ENCODE measurements at places on chromosomes 5 and 9.

DNA sequence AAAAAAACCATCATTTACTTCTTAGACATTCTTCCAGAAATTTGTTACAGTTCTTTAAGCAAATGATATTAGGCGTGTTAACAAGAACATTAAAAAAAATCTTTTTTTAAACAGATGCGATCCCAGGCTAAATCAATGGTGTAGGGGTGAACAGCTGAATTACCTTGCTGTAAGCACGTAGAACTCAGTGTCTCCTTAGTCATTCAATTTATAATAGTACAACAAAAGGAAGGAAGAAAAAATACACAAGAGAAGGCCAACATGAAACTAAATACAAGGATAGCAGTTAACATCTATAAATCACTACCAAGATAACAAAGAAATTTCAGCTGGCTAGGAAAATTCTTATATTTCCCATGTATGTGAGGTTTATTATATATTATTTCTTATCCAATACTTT is 35.4 kb downstream of the AGXT2 start:
- no peak for DNase-seq

DNA sequence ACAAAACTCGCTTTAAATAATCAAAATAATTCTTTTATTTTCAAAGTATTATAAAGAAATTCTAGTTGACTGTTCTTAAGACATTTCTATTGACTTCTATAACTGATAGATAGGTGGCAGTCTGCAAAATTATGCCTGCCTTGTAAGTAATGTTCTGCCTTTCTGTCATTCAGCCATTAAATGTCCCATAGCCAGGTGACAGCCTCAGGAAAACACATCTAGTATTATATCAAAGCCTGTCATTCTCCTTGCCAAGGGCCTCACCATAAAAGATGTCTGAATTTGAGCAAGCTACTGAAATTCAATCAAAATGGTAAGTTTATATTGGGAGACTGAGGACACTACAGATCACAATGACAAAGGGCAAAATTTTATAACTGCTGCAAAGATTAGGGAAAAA is 170.4 kb upstream of the COX7C start:
- no peak for DNase-seq

- no peak for DNase-seq
Measured at GRCh38 chr9:4854265-4854590, 61.5 kb downstream of the RCL1 start.

- no peak for DNase-seq
Measured at GRCh38 chr5:169333518-169333917, 32.6 kb upstream of the SLIT3 start.

- DNase-seq = no peak
Measured at GRCh38 chr9:87116492-87116891, 169.2 kb upstream of the GAS1 start.

- no peak for DNase-seq
Measured at GRCh38 chr9:2288309-2288708, 273.2 kb downstream of the SMARCA2 start.

DNA sequence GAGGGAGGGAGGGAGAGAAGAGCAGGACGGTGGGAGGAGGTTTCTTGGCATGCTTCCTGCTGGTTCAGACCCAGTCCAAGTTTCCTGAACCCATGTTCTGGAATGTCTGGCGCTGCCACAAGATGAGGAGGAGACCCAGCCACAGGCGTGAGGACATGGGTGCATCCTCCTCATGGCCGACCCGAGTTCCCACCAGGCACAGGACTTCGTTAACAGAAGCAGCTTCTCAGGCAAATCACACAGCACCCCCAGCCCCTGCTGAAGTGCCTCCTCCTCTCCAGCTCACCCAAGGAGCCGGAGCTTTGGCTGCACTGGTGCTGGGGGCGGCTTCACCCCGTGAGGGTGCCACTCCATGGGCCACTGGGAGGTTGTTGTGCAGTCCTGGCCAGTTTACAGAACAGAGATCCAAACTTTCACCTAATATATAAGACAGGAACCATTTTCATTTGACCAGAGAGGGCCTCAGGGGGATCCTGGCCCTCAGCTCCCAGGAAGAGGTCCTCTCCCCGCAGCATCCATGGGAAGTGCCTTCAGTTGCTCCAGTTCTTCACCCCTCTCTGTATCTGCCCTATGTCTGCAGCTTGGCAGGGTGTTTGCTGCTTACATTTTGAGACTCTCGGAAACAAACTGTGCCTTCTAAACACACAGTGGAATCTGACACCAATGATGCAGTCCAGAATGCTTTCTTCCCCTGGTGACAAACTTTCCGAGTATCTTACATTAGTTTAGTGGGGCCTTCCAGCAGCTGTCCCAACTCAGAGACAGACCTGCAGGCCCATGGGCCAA is 10.2 kb upstream of the NKD2 start:
- no peak for DNase-seq

- no peak for DNase-seq
Measured at GRCh38 chr9:24071091-24071490, 245.1 kb upstream of the ELAVL2 start.

- DNase-seq = no peak
Measured at GRCh38 chr5:154236536-154237375, 46.2 kb downstream of the GALNT10 start.

- DNase-seq = no peak
Measured at GRCh38 chr5:172636279-172637050, 4.6 kb upstream of the NEURL1B start.

GRCh38 chr9:69579760-69580581 is 92.2 kb downstream of the APBA1 start:
- DNase-seq = no peak

DNA sequence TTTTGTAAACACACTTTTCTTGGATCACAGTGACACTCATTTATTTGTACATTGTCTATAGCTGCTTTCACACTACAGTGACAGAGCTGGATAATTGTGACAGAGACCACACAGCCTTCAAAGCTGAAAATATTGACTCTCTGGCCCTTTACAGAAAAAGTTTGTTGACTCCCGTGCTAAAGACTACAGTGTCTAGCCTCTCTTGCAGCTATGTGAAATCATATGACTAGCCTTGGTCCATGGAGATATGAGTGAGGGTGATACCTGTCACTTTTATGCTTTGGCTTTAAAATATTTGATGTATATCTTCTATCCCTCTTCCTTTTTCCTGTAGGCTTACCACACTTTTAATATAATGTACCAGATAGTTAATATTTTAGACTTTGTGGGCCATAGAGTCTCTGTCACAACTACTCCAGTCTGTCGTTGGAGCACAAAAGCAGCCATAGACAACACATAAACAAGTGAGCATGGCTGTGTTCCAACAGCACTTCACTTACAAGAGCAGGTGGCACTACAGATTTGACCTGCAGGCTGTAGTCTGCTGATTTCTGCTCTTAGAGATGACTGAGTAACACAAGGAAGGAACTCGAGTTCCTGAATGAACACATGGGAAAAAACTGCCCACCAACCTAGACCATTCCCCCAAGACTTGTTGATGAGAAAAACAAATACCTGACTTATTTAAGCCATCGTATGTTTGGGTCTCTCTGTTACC is 73.5 kb upstream of the ANKRD55 start:
- DNase-seq = no peak

DNA sequence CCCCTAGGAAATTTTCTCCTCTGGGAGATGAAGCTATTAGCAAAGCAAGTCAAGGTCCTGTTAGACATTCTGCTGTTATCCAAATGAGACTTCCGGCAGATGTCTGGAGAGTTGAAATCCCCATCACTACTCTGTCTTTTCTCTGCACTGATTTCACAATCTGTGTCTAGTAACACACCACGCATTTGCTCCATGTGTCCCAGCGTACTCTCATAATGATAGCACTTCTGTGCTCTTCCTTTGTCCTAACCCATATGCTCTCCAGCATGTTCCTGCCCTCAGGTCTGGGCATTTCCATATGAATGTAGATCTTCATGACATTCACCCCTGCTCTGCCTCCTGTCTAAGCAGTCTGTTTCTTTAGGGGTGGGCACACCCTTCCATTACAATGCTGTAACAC is 1949.0 kb upstream of the WWC1 start:
- peak; percentile 84 for DNase-seq

GRCh38 chr5:3002230-3002629 is 250.8 kb upstream of the IRX2 start:
- no peak for DNase-seq

GRCh38 chr9:87227456-87227855 is 270.2 kb upstream of the DAPK1 start:
- DNase-seq = no peak

GRCh38 chr9:134442486-134443173 is 116.4 kb downstream of the RXRA start:
- no peak for DNase-seq

- no peak for DNase-seq
Measured at GRCh38 chr9:130297371-130297770, 31.8 kb downstream of the HMCN2 start.

- DNase-seq = peak; percentile 49
Measured at GRCh38 chr9:134406366-134407120, 80.3 kb downstream of the RXRA start.

DNA sequence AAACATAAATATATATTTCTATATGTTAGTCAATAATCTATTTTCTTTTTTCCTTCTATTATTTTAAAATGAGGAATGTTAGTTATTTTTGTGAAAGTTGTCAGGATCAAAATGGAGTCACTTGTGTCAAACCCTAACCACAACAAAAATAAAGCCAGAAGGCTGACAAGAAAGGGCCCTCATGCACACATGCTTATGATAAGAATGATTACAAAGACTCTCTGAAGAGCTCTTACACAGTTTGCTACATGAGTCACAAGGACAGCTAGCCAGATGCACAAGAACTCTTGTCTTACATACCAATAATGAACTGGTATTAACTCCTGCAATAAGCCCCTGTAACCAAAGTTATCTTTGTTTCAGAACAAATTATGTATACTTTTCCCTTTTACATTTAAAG is 64.7 kb downstream of the GGTA1 start:
- DNase-seq = peak; percentile 69

DNA sequence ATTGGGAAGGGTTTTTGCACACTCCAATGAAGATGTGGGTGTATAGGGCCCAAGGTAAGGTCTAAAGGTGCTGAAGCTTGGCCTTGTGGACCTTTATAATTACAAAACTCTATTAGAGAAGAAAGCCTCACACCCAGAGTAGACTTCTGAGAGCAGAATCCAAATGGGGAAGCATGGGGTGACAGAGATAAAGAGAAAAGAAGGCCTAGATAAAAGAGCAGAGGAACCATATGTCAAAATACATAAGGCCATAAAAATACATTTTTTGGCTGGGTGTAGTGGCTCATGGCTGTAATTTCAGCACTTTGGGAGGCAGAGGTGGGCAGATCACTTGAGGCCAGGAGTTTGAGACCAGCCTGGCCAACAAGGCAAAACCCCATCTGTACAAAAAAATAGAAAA is 27.4 kb upstream of the TCERG1 start:
- no peak for DNase-seq

DNA sequence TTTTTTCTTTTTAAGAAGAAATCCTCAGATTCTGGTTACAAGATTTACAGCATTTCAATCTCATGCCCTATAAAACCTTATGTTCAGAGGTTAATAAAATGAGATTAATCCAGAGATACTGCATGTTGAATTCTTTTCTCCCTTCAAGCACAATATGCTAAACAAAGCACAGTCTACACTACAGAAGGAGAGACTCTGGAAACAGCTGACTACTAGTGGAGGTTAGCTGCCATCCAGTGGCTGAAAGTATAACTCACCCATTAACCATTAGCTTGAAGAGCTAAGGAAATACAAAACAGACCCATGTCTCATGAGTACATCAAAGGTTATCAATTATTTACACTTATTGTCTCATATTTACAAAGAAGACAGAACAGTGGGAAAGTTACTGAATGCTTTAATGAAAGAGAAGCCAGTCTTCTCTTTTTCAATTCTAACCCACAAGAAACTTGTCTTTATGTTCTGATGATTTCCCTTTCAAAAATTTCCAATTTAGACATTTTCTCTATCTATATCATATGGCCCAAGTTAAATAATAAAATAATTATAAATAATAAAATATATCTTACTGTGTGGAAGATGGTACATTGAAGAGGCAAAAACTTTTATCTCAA is 12.7 kb upstream of the DNAH5 start:
- peak; percentile 71 for DNase-seq

- peak; percentile 68 for DNase-seq
Measured at GRCh38 chr5:157857816-157858526, 974 bp downstream of the CLINT1 start.

GRCh38 chr9:96500696-96501632 is 51.0 kb downstream of the HABP4 start:
- DNase-seq = peak; percentile 51

DNA sequence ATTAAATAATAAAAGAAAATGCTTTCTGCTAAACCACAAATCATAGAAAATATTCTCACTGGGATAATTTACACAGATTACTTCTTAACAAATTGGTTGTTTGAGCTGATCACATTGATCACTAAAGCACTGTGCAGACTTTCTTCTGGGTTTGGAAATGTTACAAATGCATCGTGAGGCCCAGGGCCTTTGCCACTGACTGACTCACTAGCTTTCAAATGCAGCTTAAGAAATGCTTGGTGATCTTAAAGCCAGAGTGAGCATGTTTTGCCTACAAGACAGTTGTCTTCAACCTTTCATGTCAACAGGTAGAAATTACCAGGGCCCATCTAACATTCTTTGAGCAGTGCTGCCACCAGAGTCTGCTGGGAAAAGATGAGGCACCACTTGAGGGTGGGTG is 252.3 kb upstream of the ADRA1B start:
- no peak for DNase-seq

GRCh38 chr5:132060501-132061161 is at the start of gene IL3:
Gene IL3, plus strand, starts transcription at chr5:132060655. Its CDS starts 52 bp downstream, at chr5:132060707.
- DNase-seq = no peak

DNA sequence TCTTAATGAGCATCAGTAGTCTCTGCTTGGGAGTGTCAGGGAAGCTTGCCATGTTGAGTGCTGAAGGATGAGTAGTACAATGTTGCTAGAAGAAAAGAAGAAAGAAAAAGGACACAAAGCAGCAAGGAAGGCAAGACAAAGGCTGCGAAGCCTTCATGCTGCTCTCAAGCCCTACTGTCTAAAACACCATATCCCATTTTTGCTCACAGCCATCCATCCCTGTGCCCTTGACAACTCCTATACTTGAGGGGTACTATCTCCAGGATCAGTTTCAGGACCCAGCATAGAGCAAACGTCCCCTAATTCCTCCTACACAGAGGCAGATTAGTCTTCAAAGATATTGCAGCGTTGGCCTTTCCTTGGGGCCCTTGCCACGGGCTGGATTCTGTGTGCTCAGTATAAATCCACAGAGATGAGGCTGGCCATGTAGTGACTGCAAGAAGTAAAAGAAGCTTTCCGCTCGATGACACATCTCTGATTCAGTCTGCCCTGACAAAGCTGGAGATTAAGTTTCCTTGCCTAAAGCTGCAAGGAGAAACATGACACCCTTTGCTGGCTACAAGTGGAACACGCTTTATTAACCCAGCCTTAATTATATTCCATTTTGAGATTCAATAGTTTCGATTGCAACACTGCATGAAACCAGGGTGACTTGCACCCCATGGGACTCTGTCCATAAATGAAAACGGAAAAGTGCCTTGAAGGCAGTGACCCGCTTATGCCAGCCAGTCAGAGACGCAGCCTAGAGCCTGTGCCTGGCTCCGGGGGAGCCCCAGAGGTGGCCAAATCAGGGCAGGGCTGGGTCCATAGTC is 304.6 kb downstream of the ACTL7B start:
- DNase-seq = peak; percentile 83

DNA sequence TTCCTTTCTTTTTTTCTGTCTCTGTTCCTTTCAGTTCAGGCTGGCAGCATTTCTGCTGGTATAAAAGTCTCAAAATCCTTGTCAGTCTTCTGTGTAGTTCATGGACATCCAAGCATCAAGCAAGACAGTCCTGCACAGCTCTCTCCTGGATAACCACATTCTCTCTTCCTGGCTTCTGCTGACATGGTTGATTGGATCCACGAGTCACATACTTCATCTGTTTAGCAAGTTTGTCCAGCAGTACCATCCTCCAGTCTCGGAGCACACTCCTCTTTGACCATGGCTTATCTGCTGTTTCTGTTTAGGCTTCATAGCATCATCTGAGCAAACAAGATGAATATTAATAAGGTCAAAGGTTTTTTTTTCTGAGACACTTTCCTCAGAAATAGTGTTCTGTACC is 220.8 kb downstream of the KDM4C start:
- no peak for DNase-seq
